ENCODE measurements at places on chromosomes 12 and 14.

DNA sequence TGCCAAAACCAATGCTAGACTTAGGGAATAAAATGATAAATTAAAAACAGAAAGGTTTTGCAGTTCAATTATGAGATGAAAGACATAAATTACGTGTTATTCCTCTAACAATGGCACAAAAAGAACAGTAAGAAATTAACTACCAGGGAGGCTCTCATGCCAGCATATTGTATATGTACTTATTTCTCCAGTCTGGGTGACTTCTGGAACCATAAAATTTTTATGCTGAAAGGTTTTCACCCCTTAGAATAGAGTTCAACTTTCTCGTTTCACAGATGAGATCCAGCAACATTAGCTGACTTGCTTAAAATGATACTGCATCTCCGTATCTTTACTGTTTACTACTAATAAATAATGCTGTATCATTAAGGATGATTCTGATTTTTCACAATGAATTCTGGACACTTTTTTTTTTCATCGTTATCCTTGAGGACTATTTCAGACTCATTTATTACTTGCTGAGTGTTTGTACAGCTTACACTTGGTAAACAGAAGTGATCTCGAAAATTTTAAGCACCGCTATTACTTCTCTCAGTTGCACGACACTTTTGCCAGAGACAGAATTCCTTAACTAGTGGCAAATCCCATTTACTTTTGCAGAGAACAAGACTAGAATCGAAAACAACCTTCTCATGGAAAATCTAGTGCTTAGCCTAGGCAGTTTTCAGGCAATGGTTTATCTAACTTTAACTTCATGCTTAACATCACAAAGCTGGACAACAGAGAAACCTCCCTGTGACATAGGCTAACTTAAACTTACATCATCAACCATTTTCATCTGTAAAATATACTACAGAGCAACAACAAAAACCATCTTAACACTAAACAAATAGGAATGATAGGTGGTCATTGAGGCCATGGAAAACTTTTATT, 2.7 kb downstream of the RSRC2 start:
- DNase-seq = no peak

- peak; percentile 90 for DNase-seq
Observed at GRCh38 chr12:93626160-93626559, 51.0 kb upstream of the CRADD start.

GRCh38 chr12:50953047-50953446, 703 bp downstream of the HIGD1C start:
- no peak for DNase-seq

DNA sequence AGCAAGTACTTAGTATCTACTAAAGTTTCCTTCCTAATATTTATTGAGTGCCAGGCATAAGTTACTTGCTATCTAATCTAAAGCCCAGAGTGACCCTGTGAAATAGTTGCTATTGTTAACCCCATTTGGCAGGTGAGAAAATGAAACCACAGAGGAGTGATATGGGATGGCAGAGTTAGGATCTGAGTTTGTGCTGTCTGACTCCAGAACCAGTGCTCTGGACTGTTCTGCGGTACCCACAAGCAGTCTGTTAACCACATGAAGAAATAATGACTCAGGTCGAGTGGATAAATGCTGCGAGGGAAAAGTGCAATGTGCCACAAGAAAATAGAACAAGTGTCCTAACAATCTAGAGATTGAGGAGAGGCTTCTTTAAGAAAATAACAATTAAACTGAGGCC, 60.7 kb upstream of the GZMB start:
- no peak for DNase-seq

DNA sequence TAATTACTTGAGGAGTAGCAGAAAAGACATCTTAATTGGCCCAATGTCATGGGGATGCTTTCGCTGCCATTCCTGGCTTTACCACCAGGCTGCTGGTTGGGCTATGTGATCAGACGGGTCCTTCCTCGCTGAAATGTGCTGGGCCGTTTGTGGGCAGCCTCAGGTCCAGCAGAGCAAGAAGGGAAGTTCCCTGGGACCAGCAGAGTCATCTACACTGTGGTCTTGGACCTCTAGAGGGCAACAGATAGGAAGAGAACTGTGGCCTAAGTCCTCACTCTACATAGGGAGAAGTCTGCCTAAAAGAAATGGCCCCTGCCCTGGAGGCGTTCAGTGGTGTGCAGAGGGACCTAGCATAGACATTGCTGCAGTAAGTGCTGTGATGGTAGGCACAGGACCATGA, 10.9 kb downstream of the EVL start:
- peak; percentile 52 for DNase-seq

GRCh38 chr12:3367750-3368444, 123.1 kb upstream of the PRMT8 start:
- DNase-seq = no peak

DNA sequence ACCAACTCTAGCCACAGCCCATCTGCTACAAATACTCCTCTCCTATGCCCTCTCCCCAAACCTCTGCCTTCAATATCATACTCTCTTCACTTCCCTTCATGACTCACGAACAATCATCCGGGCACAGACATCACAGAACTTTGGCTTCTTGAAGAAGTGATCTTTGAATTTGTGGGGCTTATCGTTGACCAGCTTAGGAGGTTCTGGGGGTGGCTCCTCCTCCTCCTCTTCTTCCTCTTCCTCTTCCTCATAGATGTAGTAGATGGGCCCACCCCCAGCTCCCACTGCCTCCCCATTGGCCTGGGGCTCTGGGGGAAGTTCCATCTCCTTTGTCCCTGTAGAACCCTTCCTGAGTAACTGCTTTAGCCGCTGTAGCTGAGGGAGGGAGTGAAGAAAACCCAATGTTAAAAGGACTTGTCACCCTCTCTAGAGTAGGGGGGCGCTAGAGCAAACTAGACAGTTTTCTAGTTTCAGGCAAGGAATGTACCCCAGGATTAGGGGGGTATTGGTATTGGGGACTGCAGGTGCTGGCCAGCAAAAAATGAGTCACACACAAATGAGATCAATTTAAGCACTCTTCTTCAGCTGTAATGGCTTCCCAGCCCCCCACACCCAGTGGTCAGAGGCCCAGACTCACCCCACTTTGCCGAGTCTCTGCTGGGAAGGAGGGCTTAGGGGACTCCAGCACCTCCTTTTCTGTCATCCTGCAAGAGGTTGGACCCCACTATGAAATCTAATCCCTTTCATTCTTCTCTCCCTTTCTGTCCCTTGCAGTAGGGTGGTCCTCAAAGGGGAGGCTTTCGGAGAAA, 1.8 kb downstream of the STAC3 start:
- no peak for DNase-seq

GRCh38 chr12:24228371-24228770, 278.9 kb upstream of the SOX5 start:
- DNase-seq = no peak

Measured in amniotic epithelial cell (primary cell).